ENCODE measurements at places on chromosomes 5 and 9.

DNA sequence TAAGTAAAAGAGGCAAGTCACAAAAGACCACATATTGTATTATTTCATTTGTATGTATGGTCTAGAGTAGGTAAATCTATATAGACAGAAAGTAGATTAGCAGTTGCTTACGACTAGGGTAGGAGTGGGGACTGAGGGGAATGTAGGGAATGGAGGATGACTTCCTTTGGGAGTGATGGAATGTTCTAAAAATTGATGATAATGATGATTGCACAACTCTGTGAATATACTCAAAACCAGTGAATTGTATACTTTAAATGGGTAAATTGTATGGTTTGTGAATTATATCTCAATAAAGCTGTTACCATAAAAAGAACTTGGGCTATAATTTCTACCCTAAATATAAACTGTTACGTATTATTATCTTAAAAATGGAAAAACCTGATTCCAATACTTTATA lies 35.0 kb downstream of the ADAMTS6 start:
- DNase-seq: no peak

DNA sequence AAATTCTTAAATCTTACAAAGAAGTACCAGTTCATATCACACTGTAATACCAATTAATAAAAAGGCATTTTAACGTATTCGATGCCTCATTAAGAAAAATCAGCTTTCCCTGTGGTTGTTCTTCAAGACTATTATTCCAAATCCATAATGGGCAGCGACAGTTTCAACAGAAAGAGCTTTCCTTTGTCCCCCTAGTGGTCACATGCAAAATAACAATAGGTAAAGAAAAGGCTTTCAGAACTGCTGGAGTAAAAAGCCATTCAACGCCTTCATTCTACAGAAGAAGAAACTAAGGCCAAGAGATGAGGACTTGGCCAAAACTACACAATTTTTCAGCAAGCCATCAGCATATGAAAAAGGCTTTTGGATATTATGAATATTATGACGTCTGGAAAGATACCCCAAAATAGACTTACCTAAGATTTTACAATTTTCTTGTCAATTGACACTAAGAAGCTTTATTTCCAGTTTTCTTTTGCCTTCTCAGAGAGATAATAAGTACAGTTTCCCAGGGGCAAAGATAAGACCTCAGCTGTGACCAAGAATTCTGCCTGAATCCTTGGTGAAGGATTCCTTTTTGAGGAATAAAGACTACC lies 6.7 kb upstream of the CDH6 start:
- DNase-seq: peak; percentile 4

DNA sequence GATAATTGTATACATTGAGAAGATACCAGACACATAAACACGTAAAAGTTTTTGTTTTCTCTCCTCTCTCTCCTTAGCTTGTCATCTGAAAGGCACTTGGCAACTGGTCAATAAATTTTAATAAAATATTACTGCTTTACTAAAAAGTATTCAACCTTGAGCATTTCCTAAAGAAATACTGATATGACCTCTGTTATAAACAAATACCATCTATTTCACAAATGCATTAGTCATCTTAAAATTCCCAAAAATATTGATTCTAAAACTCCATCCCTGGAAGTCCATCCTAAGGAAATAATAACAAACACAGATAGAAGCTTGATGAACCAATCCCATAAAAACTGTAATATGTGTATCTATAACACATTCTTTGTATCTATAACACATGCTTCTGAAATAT lies 483.2 kb downstream of the TLR4 start:
- no peak for DNase-seq

GRCh38 chr9:27487927-27488326 lies 36.2 kb upstream of the IFNK start:
- DNase-seq: no peak

GRCh38 chr5:93461756-93462155 lies 119.3 kb downstream of the NR2F1-AS1 start:
- DNase-seq: no peak

- DNase-seq: no peak
Observed at GRCh38 chr9:102114557-102114956, 376.1 kb upstream of the GRIN3A start.

- DNase-seq: no peak
Observed at GRCh38 chr5:65066387-65067146, 297.8 kb downstream of the CWC27 start.

DNA sequence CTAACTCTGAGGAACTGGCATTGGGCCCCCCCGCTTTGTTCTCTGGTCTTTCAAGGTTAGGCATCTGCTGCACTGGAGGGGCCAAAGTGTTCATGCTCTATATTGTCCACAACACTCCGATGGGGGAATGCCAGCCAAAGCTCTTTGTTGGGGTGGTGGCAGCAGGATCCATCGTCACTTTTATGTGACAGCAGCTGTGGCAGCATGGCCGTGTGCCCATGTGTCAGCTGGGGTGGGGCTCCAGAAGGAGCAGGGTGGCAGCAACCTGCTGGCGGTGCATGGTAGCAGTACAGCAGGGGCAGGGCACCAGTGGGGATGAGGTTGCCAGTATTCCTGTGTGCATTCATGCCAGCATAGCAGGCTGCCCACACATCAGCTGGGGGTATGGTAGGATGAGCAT lies 28.2 kb downstream of the ITGA2 start:
- no peak for DNase-seq

DNA sequence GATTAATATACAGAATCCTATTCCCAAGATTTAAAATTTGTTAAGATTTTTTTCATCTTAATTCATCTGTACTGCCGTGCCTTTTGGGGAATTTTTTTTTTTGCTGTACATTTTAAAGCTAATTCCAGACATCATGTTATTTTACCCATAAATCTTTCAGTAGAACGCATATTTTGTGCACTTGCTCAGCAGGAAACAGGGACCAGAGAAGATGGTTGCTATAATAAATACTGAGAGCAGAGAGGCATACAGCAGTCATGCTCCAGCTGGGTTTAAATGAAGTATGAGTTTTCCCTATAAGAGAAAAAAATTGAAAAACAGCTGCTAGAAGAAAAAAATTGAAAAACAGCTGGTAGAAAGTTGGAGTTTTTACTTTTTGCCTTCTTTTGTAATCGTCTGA lies 196.9 kb upstream of the PUM3 start:
- DNase-seq: no peak

DNA sequence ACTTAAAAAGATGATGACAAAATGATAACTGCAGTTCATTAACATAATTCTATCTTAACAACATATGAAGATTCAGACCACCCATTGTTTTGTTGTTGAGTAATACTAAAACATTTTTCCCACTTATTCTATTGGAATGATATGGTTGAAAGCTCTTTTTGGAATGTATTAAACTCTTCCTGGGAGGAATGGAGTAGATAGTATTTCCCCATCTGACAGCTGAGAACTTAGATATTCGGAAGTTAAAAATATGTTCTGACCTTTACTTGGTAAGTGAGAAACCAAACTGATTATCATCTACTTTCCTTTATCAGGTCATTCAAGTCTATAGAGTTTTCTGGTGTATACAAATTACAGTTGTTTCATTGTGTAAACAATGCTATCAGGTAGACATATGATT lies 452.9 kb downstream of the CSNK1G3 start:
- DNase-seq: no peak

DNA sequence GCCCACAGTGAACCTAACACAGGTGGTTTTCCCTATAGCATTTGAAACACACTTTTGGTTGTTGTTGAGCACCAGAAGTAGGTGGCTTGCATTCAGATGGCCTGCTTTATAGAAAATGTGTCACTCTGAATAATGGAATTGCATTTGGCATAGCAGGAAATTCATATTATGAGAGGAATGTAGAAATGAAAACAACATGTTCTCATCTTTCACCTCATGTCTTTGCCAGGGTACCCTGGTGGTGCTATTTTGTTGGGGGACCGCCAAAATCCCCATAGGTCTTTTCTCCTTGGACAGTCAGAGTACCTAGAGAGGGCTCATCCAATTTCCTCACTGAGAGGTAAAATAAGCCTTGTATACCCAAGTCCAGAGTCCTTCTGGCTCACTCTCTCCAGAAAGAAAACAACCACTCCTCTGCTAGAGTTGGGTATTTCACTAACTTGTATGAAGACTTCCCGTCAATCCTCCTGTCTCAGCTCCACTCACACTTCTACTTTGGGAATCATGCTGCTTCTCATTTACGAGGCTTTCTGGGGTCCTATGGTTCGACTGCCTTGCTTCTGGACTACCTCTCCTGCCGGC lies 67.4 kb downstream of the MRPS27 start:
- no peak for DNase-seq

DNA sequence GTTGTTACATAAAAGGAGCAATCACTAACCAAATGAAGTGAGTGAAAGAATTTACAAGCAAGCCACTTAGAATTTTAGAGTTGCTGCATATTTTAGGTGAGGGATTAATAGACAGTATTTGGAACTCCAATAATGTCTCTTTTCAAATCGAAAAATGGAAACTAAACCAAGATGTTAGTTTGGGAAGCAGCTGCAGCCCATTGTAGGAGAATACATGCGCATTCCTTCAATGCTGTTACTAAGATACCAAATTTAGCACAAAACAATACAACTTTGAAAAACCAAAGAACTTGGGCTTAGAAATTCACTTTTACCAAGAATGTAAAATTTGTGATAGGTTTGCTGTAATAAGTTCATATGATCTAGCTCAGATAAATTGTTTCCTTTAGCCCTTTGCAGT lies 411.8 kb upstream of the CDH6 start:
- no peak for DNase-seq

DNA sequence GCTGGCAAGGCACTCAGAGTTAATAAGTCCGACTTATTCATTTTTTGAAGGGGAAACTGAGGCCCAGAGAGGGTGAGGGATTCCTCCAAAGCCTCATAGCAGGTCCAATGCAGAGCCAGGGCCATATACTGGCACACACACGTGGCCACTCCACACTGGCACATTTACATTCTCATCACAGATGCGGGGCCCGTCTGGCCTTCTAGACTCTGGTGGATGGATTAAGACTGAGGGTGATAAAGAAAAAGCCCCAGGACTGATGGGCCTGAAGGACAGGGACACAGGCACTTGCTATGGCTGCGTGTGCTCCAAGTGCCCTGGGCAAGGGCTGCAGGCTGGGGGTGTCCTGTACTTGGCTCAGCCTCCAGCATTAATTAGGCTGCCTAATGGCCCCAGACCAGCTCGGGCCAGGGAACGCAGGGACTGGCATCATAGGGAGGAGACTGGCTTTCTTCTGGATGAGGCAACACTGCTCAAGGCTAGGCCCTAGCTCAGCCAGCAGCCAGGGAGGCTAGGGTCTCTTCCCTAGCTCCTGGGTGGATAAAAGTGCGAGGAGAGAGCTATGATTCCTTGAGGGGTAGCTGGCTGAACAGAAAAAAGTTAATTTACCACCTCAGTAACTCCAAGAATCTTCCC lies 28.5 kb upstream of the CSF1R start:
- no peak for DNase-seq

DNA sequence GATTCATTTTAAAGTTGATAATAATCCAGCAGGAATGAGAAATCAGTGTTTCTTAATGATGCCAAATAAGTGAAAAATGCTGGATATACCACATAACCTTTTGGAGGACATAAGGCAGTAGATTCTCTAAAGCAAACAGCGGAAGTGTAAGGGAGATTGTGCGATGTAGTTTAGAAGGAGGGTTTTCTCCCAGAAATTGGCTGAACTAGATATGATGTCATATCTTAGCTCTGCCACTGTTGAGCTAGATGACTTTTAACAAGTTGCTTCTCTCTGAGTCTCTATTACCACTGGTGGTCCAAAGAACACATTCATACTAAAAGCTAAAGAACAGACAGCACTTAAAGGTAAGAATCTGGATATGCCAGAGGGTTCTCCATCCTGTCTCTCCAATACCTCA lies 107.0 kb downstream of the NR6A1 start:
- no peak for DNase-seq

DNA sequence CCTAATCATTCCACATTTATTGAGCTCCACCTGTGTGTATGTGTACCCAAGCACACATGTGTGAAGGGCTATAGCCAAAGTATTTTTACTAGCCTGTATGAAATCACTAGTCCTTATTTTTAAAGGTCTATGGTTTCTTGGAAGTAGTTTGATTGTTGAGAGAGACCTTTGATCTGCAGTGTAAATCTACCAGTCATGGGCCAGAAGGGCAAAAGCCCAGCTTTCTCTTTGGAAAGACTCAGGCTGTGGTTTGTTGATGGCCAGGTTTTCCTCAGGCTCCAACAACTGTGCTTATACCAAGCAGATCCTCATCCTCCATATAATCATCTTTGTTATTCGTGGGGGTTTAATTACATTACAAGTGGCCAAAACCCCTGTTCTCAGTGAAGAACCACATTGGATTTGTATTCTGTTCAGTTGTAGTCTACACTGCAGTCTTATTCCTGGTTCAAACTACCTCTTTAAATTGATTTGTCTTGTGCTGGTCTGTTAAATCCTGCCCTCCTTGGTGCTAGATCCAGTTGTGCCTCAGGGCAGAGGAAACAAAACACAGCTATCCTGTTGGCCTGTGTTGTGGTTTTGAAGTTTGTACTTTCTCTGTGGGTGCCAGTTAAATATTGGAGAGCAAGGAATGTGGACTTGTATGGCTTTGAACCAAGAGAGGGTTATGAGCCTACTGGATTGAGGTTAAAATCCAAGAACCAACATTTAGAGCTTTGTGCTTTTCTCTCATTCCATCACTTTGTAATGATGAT lies 13.3 kb downstream of the CDC26 start:
- DNase-seq: no peak

GRCh38 chr5:151072630-151073025 lies 8.2 kb downstream of the TNIP1 start:
- no peak for DNase-seq
